Motor neuron (in vitro differentiated cells): ENCODE measurements at places on chromosomes 5 and 9.

DNA sequence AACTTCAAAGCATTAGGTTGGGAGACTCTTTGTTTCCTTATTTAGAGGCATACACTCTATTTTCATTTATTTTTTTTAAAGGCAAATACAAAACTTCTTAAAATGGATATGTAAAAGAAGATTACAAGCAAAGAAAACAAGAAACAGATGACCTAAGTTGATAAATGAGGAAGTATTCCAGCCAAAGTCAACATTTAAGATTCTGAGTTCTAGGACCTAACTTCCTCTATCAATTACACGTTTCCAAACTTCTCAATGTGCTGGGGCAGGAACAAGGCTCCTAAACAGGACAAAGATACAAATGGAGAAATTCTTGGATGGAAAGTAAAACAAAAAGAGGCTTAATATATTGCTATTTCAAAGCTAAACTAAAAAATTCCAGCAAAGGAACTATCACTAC is 89.5 kb downstream of the TLE1 start:
- ATAC-seq, result no peak

GRCh38 chr9:4430432-4431261 is 59.6 kb upstream of the SLC1A1 start:
- no peak for ATAC-seq

- ATAC-seq, result no peak
Observed at GRCh38 chr9:126336736-126337325, 10.2 kb downstream of the MVB12B start.

- peak; percentile 32 for ATAC-seq
Observed at GRCh38 chr5:133995883-133996563, 8.8 kb downstream of the VDAC1 start.

GRCh38 chr9:78592811-78593210 is 295.9 kb downstream of the PSAT1 start:
- ATAC-seq, result no peak

DNA sequence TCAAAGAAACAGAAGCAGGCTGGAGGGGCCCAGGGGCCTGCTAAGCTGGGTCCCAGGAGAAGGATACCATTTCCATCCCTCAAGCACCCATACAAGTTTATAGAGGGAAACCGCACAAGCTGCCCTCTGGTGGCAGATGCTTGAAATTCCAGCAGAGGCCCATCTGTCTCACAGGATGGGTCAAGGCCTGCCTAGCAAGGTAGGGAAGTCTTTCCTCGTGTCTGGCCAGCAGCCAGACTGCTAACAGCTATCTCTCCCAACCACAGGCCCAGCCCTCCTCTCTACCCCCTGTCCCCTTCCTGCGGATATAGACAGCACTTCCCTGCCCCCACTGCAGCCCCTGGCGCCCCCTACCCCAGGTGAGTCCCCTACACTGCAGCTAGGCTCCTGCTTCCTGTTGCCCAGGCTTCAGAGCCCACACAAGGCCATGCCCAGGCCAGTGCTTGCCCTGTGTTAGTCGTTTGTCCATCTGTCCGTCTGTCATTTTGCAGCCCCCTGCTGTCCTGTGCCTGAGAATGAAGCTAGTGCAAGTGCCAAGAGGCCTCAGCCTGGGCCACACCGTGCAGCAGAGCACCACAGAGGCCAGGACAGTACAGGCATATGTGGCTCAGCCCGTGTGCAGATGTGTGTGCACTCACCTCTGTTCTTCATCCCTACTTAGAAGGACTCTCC is 26.2 kb downstream of the TCF7 start:
- ATAC-seq, result peak; percentile 67

GRCh38 chr5:80269991-80270438 is 14.2 kb upstream of the SERINC5 start:
- ATAC-seq, result no peak

DNA sequence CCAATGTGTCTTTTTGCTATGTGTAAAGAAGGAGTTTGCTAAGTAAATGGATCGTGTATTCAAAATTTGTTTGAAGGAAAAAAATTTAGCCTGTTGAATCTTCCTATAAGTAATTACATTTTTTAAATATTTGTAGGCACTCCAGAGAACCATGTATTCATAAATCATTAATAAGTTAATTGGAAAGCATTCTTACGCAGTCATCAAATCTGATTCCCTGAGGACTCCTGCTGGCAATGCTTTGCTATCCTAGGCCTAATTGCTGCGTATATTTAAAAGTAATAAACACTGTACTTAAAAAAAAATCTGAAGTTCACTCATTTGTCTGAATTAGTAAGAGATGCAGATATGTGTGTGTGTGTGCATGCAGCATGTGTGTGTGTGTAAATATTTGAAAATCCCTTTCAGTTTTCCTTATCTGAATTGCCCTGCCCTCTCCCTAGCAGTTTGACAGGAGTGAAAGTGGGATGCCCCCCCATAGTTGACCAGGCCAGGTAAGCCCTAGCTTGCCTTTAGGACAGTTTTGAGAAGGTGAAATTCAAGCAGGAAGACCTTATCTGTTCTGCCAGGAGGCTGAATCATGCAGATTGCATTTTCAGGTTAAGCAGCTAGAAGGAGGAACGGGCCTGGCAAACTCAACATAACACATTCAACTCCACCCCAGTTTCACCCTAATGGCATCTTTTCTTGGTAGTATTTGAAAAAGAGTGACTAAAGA is 81.2 kb upstream of the DNAH5 start:
- peak; percentile 74 for ATAC-seq

GRCh38 chr5:129382921-129383672 is 77.0 kb upstream of the ADAMTS19 start:
- ATAC-seq, result no peak

DNA sequence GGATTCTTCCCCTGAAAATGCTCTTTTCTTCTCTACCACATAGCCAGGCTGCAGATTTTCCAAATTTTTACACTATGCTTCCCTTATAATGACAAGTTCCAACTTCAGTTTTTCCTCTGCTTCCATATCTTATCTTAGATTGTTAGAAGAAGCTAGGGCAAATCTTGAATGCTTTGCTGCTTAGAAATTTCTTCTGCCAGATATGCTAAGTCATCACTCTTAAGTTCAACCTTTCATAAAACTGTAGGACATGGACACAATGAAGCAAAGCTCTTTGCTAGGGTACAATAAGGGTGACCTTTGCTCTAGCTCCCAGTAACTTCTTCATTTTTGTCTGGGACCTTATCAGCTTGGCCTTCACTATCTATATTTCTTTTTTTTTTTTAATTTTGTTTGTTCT is 88.7 kb downstream of the NXNL2 start:
- no peak for ATAC-seq

DNA sequence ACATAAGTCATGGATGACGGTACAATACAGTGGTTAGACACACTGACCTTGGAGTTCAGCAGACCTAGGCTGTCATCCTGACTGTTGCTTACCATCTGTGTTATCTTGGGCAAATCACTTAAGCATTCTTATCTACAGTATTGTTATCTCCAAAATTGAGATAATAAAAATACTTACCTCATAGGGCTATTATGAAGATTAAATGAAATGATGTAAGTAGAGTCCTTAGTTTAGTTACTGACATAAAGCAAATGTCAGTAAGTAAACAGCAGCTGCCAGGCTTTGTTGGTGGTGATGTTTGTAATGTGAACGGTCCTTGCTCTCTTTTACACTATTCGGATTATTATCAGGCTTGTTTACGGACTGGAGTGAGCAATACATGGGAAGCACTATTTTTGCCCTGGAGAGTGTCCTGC is 107.3 kb upstream of the DPYSL3 start:
- no peak for ATAC-seq

- peak; percentile 32 for ATAC-seq
Observed at GRCh38 chr5:27266184-27266583, 227.8 kb upstream of the CDH9 start.

DNA sequence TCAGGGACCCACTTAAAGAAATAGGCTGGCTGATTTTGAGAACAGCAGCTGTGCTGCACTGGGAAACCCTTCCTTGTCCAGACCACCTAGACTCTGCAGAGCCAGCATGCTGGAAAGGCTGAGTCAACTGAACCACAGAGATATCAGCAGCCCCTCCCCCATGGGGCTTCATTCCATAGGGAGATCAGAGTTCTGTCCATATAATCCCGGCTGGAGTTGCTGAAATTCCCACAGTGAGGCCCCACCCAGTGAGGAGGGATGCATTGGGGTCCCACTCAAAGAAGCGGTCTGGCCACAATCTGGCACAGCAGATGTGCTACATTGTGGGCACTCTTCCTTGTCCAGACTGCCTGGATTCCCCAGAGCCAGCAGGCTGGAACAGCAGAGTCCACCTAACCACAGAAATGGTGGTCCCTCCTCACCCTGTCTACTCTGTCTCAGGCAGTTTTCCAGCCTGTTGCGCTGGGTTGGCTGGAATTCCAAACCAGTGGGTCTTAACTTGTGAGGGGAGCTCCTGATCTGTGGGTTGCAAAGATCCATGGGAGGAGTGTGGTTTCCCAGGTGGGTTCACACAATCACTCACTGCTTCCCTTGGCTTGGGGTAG is 127.1 kb downstream of the RNF180 start:
- no peak for ATAC-seq

DNA sequence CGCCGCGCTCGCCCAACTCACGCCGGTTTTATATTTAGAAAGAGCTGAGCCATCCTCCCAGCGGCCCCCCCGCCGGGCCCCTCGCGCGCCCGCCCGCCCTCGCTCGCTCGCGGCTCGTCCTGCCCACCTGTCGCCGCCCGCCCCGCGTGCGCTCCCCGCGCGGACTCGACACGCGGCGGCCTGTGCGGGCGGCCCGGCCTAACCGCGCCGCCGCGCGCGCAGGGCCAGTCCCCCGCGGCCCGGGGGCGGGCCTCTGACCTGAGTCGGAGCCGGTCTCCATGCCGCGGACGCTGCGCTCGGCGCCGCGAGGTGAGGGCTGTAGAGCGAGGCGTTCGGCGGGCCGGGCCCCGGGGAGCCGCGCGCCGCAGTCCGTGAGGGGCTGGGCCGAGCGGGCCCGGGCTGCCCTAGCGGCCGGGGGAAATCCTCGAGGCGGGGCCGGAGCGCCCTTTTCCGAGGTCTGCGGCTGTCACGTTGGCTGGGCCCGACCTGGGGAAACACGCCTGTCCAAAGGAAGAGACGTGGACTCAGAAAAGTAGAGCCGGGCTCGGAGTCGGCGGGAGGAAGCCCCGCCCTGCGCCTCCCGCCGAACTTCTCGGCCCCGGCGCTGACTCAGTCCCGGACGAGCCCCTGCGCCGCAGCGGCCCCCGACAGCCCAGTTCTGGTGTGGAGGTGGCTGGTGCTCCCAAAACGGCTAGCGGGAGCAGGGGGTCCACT is at the start of gene ECPAS:
Gene ECPAS (minus strand): TSS at position 526 of the 714 bp plus-strand sequence. CDS start 11,465 bp downstream, outside the sequence.
- ATAC-seq, result peak; percentile 62

DNA sequence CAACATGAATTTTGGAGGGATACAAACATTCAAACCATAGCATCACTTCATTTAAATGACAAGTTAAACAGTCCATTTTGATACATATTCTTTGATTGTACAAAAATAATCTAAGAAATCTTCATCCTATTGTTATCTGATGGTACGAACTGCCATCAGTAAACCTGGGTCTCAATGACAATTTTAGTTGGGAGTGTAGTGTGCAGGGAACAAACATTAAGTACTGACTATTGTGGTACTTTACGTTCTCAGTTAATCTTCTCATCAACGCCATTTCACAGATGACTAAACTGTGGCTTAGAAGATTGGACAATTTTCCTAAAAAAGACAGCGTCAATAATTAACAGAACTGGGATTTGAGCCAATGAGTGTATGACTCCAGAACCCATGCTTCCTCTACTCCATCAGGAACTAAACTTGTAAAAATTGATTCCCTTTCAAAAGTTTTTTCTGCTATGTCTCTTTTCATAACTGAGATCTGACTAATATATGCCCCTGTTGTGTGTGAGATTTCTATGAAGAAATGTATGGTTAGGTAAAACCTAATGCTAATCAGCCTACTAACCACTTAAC is 21.1 kb downstream of the TNPO1 start:
- no peak for ATAC-seq

- no peak for ATAC-seq
Observed at GRCh38 chr5:170491479-170491878, 12.3 kb upstream of the KCNIP1 start.

DNA sequence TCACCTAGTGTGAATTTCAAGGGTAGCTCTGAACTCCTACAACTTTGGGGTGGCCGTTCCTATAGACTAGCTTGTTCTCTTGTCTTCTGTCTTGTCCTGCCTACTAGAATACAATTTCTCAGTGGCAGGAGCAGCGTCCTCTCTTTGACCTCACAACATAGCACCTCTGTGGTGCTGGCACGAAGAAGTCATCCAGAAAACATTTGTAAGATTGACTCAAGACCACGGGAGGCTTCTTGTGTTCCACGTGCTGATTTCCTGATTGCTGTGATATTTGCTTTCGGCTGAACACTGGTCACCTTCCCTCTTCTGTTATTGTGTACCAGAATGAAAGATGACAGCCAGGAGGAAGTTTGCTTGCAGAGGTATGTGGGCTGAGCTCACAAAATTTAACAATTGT is 27.0 kb downstream of the SLC1A1 start:
- no peak for ATAC-seq

- no peak for ATAC-seq
Observed at GRCh38 chr5:66864240-66864884, 268.2 kb downstream of the MAST4 start.

GRCh38 chr9:136896027-136896426 is 9.7 kb downstream of the TRAF2 start:
- ATAC-seq, result no peak

DNA sequence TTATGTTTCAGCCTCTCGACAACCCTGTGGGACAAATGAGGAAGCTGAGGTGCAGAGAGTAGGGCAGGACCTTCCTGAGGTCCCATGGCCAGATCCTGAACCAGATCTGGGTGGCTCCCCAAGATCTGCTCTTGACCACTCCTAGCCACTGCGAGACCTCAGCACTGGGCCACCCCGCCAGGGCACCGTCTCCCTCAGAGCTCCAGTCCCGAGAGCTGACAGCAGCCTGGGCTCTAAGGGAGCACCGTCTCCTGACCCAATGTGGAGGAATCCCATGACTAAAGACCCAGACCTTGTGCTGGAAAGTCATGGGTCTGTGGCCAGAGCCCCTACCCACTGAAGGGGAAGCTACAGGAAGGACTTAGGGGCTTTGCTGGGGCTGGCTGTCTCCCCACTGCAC is 4.5 kb upstream of the LMX1B start:
- ATAC-seq, result no peak

DNA sequence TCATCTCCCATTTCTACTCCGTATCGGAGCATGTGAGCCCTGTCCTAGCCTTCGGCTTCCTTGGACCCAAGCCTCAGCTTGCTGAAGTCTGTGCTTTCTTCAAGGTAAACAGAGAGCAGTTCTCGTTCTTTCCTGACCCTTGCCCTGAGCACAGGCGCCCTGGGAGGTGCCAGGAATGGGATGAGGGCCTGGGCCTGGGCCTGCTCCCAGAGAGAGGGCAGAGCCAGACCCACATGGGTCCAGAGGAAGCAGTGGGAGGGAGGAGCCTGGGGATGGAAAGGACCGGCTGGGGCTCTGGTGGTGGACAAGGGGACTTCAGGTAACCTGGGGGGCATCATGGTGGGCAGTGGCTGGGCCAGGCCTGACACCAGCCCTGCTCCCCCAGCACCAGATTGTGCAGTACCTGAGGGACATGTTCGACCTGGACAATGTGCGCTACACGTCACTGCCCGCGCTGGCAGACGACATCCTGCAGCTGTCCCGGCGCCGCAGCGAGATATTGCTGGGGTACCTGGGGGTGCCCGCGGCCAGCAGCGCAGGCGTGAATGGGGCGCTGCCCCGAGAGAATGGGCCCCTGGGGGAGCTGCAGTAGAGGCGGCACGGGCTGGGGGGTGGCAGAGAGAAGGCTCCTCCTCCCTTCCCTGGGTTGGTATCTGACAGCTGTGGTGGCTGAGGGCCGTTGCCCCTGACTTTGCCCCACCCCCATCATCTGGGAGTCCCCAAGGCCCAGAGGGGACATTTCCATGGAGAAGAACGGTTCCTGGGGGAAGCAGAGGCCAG is 10.9 kb upstream of the DOLPP1 start:
- ATAC-seq, result no peak

- ATAC-seq, result no peak
Observed at GRCh38 chr5:180026734-180027458, 44.7 kb downstream of the RNF130 start.
